Stimulated activated effector memory CD8-positive, alpha-beta T cell treated with anti-CD3 and anti-CD28 coated beads, Interleukin-12 subunit alpha, Interleukin-12 subunit beta, amount 100 ng/mL, for 72 hours (primary cell): ENCODE measurements at places on chromosomes 2 and 18.

GRCh38 chr2:234257859-234258561, 207.5 kb downstream of the SPP2 start:
- DNase-seq: no peak

GRCh38 chr18:51622702-51623101, 425.2 kb upstream of the MEX3C start:
- DNase-seq: no peak

DNA sequence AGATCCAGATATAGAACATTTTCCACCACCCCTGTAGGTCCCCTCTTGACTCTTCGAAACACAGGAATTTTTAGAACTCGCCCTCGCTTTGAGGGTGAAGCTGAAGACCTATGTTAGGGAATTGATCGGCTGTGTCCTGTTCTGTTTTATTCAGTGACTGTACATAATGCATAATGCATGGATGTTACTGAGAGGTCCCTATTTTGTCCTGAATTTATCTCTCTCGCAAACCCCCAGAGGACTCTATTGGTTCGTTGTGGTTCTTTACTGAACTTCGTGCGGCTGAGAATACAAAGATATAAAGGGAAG, 431 bp upstream of the EIF5B start:
- no peak for DNase-seq

DNA sequence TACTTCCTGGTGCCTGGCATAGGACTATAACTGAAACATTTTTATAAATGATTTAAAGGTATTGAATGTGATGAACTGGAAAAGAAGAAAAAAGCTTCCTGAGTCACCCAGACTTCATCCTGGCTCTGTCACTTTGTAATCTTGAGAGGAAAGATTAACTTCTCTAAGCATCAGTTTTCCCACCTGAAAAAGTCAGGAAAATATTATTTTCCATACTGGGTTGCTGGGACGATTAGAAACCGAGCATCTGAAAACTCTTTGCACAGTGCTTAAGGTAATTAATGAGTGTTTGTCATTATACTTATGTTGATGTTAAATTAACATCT, 71.8 kb downstream of the FMNL2 start:
- no peak for DNase-seq

GRCh38 chr18:61400016-61400635, 66.9 kb downstream of the CDH20 start:
- no peak for DNase-seq

GRCh38 chr2:223093436-223094241, 41.6 kb downstream of the KCNE4 start:
- no peak for DNase-seq

GRCh38 chr2:191158193-191158592, 7.4 kb upstream of the STAT4 start:
- DNase-seq: no peak
